ENCODE measurements at places on chromosomes 2 and 18.

DNA sequence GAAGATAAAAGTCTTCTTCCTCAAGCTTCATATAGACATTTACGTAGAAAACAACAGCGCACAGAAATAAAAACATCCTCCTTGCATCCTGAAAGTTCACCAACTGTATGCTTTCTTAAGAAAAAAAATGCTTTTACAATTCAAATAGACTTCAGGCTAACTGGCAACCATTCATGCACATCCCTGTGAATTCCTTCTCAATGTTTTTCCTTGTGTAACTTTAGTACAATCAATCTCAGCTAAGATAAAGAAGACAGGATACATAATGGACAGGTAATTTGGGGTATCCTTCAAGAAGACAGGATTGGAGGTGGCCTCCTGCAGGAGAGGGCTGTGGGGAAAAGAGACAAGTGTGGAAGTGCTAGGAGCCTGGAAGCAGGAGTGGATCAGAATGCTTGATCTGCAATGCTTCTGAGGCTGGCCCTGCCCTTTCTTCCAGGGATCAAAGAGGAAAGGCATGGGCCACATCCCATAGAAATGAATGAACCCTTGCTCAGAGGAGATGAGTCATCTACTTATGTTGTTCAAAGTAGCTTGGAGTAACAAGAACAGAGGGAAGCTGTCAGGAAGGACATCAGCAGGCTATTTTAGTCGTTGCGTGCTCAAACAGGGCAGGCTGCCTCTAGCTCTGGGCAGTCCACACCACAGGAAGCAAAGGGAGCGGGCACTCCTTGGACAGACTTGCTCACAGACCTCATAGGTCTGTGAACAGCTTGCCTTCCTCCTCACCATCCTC is 126.6 kb downstream of the TMEM131 start:
- no peak overlapping the region for H3K4me3 ChIP-seq
- DNase-seq, result no peak
- peaks cover 15% of the 10 kb centered on the region for H3K4me1 ChIP-seq
- H3K27ac ChIP-seq, result no peak overlapping the region
- H3K27me3 ChIP-seq, result no peaks in the 10 kb centered on the region
- H3K36me3 ChIP-seq, result no peaks in the 10 kb centered on the region

- DNase-seq, result no peak
- no peaks in the 10 kb centered on the region for H3K27me3 ChIP-seq
- H3K36me3 ChIP-seq, result no peaks in the 10 kb centered on the region
- H3K4me3 ChIP-seq, result no peak overlapping the region
These were observed 41.0 kb upstream of the GPR17 start for GRCh38 chr2:127604986-127605385.

DNA sequence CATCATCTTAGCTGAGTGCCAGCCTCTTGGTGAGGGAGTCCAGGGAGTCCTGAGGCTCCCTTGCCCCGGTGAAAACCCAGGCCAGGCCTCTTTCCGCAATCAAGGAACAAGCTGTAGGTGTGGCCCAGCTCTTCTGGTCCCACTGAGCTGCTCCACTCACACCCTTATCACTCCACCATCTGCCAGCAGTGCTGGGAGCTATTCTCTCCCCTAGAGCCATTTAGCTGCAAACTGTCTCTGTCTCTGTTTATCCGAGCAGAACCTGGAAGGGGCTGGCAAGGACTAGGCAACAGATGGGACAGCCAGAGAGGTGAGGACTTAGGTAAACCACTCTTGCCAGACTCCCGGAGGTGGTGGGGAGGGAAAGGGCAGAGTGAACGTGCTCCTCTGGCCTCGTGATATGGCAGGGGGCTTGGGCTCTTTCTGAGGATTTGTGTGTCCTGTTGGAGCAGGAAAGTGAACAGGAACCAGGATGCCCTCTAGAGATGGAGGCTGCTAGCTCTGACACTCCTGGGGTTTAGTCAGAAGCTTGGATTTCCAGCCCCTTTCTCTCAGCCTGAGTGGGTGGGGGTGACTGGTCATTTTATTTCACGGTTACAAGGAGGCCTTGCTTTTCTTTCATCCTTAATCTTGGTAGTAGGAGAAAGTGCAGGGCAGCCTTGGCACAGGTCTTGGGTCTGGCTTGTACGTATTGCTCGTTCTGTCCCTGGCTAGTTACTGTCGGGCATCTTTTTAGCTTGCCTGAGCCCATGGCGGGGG is 19.6 kb downstream of the B3GNT2 start:
- DNase-seq, result no peak
- H3K4me3 ChIP-seq, result no peak overlapping the region
- H3K36me3 ChIP-seq, result no peaks in the 10 kb centered on the region
- no peak overlapping the region for H3K27ac ChIP-seq
- H3K27me3 ChIP-seq, result no peaks in the 10 kb centered on the region

- H3K27me3 ChIP-seq, result no peaks in the 10 kb centered on the region
- H3K4me1 ChIP-seq, result no peaks in the 10 kb centered on the region
- no peak overlapping the region for H3K27ac ChIP-seq
- H3K36me3 ChIP-seq, result no peaks in the 10 kb centered on the region
These were observed 18.2 kb downstream of the NRP2 start for GRCh38 chr2:205700331-205701132.

DNA sequence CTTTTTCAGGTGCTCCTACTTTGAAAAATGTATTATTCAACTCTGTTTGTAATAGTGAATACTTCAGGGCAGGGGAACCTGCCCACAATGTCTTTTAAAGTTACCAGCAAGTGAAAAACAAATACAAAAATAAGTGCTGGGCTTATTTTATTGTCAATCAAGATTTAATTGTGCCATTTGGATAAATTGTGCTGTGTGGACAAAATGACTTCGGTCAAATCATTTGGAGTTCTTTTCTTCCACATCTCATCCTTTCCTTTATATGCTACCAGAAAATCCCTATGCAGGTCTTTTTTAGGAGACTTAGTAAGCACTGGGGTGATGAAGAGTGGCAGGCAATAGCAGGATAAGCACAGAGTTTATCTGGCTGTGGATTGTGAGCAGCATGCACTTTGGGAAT is 63.9 kb downstream of the NYAP2 start:
- H3K36me3 ChIP-seq, result no peaks in the 10 kb centered on the region
- H3K4me3 ChIP-seq, result no peak overlapping the region
- H3K27ac ChIP-seq, result no peak overlapping the region
- H3K4me1 ChIP-seq, result peaks cover 7% of the 10 kb centered on the region
- no peak for DNase-seq
- H3K27me3 ChIP-seq, result no peaks in the 10 kb centered on the region

- no peak overlapping the region for H3K27ac ChIP-seq
- no peaks in the 10 kb centered on the region for H3K4me1 ChIP-seq
- DNase-seq, result no peak
- no peaks in the 10 kb centered on the region for H3K27me3 ChIP-seq
These were observed 19.6 kb downstream of the CERS6 start for GRCh38 chr2:168475636-168476035.

GRCh38 chr2:54360055-54360792 is 95.9 kb upstream of the SPTBN1 start:
- no peak overlapping the region for H3K4me3 ChIP-seq
- no peaks in the 10 kb centered on the region for H3K4me1 ChIP-seq
- H3K27me3 ChIP-seq, result no peaks in the 10 kb centered on the region
- H3K36me3 ChIP-seq, result no peaks in the 10 kb centered on the region
- no peak for DNase-seq
- H3K27ac ChIP-seq, result no peak overlapping the region

DNA sequence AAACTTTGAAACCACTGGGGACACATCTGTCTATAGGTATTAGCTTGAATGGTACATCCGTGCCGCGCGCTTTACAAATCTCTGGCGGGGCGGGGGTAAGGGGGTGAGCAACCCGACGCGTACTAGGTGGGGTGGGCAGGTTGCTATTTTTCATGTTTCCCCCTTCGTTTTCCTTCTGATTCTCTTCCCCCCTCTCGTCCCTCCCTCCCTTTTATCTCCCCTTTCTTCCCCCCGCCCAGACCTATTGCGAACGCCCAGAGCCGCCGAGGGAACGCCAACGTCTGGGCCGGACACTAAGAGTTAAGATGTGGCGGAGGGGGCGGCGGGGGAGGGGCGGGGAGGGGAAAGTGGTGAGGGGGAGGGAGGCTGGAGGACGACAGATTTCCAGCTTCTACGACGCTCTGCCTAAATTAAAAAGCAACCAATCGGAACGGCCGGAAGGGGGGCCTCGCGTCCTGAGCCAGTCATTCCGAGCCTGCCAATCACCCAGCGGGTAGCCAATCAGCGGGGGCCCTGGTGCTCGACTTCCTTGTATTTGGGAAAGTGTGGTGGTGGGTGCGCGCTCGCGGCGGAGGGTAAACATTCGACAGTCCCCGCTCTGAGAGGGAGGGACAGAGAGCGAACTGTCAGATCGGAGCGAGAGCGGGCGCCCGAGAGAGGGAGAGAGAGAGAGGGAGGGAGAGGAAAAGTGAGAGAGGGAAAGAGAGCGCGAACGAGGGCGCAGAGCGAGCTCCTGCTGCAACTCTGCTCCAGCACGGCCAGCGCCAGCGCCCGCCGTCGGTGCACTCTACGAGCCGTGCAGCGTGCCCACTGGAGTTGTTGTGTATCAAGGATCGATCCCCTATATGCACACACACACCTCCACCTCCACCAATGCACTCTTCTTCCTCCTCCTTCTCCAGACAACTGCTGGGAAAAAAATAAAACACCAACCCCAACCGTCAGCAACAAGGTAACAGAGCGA is at the start of gene POU3F3:
POU3F3 (plus strand) TSS at position 582 of the 964 bp plus-strand sequence. CDS start 1,396 bp downstream, outside the sequence.
- peak within 1 kb of the TSS; percentile 43 for H3K4me3 ChIP-seq
- H3K27ac ChIP-seq, result no peak within 1 kb of the TSS
- peaks cover 24% of the 10 kb centered on the region for H3K4me1 ChIP-seq
- DNase-seq, result no peak
- H3K27me3 ChIP-seq, result peaks cover 50% of the 10 kb centered on the region

DNA sequence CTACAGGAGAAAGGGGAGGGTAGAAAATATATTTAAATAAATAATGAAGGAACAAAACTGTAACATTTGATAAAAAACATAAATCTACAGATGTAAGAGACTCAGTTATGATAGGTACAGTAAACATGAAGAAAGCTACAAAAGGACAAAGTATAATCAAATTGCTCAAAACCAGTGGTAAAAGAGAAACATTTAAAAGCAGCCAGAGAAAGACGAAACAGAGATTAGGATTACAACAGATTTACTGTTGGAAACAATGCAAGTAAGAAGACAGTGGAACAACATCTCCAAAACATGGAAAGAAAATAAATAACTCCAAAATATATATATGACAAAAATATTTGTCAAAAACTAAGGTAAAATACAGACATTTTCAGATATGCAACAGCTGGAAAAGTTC is 307.7 kb upstream of the REV1 start:
- no peak overlapping the region for H3K27ac ChIP-seq
- H3K4me1 ChIP-seq, result no peaks in the 10 kb centered on the region

DNA sequence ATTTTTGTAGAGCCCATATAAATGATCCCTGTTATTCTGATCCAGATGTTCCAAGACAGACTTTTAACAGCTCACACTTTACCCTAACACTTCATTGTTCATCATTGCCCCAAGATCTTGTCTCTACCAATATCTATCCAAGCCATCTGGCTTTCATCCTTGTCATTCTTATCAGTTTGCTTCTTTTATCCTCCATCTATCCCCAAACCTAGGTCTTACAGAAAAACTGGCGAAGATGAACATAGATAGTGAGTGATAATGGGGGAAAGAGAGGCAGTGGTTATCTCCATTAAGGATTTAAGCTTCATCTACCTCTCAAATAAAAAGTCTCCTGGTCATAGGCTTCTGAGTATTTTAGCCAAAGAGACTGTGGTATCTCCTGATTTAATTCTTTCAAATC is 89.5 kb downstream of the DHRS9 start:
- no peak overlapping the region for H3K4me3 ChIP-seq
- H3K27ac ChIP-seq, result no peak overlapping the region

- H3K4me3 ChIP-seq, result peak overlapping the region; percentile 19
- no peaks in the 10 kb centered on the region for H3K36me3 ChIP-seq
- peak overlapping the region; percentile 27 for H3K27ac ChIP-seq
- peaks cover 56% of the 10 kb centered on the region for H3K4me1 ChIP-seq
- DNase-seq, result no peak
These were observed 5.4 kb downstream of the ACTR3 start for GRCh38 chr2:113895301-113895700.

DNA sequence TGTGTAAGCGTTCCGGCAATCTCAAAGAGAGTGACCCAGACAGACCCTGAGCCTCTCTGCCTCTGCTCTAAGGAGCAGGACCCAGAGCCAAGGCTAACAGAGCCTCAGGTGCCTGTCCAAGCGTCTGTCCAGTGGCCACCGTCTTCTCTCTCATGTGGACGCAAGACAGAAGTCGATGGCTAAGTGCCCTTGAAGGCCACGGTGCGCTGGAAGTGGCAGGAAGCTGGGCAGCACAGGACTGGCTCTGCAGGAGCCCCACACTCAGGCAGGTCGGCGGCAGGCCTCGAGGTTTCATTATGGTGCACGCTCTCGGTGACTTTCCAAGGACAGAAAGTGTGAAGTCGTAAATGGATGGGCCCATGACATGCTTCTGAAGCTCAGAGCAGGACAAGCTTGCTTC is 49.1 kb downstream of the HDAC4 start:
- H3K4me1 ChIP-seq, result no peaks in the 10 kb centered on the region
- peaks cover 6% of the 10 kb centered on the region for H3K36me3 ChIP-seq
- DNase-seq, result no peak
- no peaks in the 10 kb centered on the region for H3K27me3 ChIP-seq
- no peak overlapping the region for H3K4me3 ChIP-seq

DNA sequence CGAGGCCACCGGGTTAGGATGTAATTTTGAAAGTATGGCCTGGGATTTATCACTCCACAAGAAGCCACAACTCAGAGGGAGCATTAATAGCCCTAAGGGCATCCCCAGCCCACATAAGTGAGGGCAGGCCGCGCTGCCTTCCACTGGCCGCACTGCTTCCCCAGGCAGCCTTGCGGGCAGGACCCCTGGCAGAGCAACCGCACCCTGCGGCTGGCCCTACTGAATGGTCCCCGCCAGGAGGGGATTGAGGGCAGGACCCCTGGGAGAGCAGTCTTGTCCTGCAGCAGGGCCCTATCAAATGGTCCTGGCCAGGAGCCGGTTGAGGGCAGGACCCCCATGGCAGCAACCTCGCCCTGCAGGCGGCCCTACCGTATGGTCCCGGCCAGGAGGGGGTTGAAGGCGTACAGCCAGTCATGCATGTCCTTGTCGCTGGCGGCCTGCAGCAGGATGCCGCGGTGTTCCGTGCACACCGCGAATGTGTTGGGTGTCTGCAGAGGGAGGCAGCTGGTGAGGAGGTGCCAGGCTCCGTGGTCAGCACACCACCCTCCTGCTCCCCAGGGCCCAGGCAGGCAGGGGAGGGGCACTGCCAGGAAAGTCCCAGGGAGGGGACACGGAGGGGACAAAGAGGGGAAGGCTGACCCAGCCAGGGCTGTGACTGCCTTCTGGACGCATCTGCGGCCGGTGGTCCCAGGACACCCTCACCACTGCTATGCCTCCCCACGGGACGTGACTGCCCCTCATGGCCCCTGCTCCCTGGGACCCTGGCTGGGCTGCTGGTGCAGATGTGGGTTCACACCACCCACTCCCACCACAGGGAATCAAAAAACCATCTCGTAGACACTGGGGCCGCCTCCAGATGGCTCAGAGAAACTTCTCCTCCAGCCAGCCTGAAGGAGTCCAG is 26.3 kb downstream of the AQP12A start:
- H3K27me3 ChIP-seq, result no peaks in the 10 kb centered on the region
- no peak for DNase-seq
- no peaks in the 10 kb centered on the region for H3K36me3 ChIP-seq
- H3K27ac ChIP-seq, result no peak overlapping the region

GRCh38 chr18:32530947-32531651 is 60.4 kb upstream of the GAREM1 start:
- DNase-seq, result no peak
- H3K36me3 ChIP-seq, result no peaks in the 10 kb centered on the region
- H3K4me3 ChIP-seq, result no peak overlapping the region

- no peaks in the 10 kb centered on the region for H3K27me3 ChIP-seq
- no peak overlapping the region for H3K4me3 ChIP-seq
- no peak for DNase-seq
- H3K27ac ChIP-seq, result no peak overlapping the region
- no peaks in the 10 kb centered on the region for H3K36me3 ChIP-seq
These were observed 72.0 kb downstream of the RIF1 start for GRCh38 chr2:151481744-151482143.

All from effector memory CD4-positive, alpha-beta T cell (primary cell).